ENCODE measurements at places on chromosomes 3 and 15. TPM values are rescaled to one million over a fixed set of nuclear protein-coding genes. Genes with fewer than 3 reads are reported as not detected.

The ITIH4 gene
- total RNA-seq: 7.5 TPM

GRCh38 chr15:78438619-78439285 is 736 bp downstream of the IREB2 start:
- H3K4me1 ChIP-seq: peaks cover 3% of the 10 kb centered on the region
- no peaks in the 10 kb centered on the region for H3K27me3 ChIP-seq
- peak overlapping the region; percentile 95 for H3K27ac ChIP-seq
- peak; percentile 23 for DNase-seq

The SCAANT1 gene
- not detected for total RNA-seq

DNA sequence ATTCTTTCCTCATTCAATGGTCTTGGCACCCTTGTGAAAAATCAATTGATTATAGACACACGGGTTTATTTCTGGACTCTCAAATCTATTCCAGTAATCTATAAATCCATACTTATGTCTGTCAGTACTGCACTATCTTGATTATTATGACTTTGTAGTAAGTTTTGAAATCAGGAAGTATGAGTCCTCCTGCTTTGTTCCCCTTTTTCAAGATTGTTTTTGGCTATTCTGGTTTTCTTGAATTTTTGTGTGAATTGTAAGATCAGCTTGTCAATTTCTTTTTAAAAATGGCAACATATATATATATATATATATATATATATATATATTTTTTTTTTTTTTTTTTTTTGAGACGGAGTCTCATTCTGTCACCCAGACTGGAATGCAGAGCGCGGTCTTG is 32.3 kb upstream of the CFAP20DC start:
- peaks cover 4% of the 10 kb centered on the region for H3K4me1 ChIP-seq
- H3K27me3 ChIP-seq: no peaks in the 10 kb centered on the region
- DNase-seq: no peak
- no peak overlapping the region for H3K4me3 ChIP-seq
- H3K36me3 ChIP-seq: no peaks in the 10 kb centered on the region
